ENCODE measurements at places on chromosomes 13 and 19.
A peak's percentile ranks its signal among the peaks of the same experiment; 100 is the strongest.

GRCh38 chr13:97266772-97267417 is 44.8 kb downstream of the MBNL2 start:
- DNase-seq = no peak

- DNase-seq = no peak
These were observed 172.7 kb downstream of the SLITRK1 start for GRCh38 chr13:83709426-83710132.

GRCh38 chr19:5141850-5142724 is 173.2 kb downstream of the KDM4B start:
- no peak for DNase-seq

DNA sequence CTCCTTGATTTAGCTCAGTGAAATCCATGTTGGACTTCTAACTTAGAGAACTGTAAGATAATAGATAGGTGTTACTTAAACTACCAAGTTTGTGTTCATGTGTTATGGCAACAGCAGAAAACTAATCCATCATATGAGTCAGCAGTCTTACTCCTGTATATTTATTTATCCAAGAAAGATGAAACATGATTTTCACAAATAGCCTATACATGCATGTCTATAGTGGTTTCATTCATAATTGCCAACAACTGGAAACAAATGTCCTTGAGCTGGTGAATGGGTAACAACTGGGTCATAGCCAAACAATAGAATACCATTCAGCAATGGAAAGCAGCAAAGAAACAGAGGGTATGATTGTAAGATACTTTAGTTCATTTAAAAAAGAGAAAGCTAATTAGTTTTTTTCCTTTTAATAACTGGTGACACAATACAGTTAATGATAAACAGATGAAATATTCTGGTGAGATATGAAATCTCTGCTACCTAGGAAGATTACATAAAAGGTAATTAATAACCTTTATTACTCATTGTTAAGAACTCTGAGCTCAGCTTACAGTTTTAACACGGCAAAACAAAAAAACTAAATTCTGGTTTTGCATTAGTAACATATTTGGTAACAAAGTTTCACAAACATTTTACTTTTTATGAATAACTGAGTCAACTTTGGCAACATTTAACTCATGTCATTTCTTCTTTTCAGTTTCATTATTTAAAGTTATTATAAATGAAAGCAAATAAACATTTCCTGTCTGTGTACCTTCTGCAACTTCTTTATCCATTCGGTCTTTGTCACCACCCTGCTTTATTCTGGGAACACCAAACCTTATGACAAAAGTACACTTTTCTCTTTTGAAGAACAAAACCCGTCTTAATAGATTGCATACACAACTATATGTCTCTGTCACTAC is 181.3 kb downstream of the LIG4 start:
- peak; percentile 90 for DNase-seq

DNA sequence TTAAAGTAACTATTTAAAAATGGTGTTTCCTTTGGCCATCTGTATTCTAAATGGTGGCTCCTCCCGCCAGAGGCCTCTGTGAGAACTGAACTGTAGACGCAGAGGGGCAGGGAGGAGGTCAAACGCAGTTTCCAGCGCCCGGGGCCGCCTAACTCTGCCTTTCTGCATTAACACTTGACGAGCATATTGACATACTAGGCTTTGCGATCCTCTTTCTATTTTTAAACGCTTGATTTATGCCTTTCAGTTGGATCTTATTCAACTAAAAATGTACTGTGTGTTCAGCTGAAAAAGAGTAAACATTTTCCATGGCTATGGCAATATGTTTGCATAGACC is 74.7 kb downstream of the SPACA7 start:
- DNase-seq = no peak

DNA sequence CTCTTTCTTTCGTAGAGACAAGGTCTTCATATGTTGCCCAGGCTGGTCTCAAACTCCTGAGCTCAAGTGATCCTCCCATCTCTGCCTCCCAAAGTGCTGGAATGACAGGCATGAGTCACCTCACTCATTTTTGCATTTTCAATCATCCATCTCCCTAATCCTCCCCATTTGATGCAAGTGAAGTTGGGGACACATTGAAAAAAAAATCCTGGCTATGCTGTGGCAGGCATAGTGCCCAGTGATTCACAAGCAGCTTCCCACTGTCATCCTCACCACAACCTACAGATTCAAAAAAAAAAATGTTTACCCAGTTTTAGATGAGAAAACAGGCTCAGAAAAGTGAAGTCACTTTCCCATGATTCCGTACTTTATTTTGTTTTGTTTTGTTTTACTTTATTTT is 44.7 kb upstream of the USP29 start:
- no peak for DNase-seq

DNA sequence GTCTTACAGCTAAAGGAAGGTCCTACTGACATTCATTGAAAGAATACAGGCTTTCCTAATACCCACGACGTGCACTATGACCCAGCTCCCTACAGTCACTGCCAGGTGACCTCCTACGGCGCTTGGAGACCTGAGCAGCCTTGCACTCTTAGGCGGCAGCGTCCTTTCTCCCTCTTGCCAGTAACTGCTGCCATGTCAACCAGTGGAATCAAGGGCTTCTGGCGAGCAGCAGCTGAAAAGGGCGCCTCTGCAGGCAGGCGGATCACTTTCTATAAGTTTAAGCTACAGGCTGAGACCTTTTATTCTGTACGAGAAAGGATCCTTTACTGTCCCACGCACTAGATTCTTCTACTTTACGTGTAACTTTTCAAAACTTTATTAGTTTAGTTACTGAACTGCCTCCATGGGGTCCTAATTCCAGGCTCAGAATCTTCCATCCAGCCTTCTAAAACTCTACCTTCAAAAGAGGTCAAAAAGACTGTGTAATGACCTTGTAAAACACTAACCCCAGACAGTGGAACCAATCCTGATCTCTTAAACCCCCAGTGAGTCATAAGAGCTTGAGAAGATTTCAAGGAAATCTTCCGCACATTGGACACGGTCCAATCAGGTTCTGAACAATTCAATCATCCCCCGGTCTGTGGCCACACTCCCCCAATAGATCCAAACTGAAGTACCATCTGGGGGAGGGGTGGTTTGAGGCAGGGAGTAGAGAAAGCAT is 1.9 kb downstream of the KCTD12 start:
- peak; percentile 62 for DNase-seq

GRCh38 chr19:18227781-18228271 is 1.6 kb upstream of the PDE4C start:
- DNase-seq = no peak

DNA sequence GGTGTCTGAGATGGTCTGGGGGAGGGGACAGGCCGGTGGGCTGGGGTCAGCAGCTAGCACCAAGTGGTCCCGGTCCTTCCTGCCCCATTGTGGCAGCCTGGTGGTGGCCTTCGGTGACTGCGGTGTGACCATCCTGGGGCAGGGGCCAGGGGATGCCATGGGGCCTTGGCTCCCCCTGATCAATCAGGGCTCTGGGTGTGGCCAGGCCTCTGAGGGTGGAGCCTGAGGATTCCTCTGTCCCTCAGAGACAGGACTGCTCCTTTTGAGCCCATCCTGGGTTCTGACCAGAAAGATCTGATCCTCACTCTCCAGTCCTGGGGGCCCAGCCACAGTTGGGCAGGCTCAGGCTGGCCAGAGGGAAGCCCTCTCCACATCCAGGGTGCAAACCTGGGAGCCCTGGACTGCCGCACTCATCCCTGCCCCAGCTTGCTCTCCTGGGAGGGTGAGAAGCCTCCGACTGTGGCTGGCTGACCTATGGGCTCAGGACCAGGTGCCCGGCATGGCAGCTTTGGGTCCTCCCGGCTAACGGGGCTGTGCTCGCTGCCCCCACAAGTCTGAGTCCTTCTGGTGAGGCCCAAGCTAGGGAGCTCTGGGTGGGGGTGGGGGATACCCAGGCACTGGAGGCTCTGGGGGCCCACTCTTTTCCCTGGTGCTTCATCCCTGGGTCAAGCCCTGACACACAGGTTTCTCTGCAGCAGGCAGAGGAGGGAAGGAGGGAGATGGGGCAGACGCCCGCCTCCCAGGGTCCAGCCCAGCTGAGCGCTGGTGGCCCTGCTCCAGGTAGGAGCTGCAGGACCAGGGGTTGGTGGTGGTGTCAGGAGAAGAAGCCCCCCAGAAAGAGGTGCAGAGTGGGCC is 59.5 kb downstream of the IER2 start:
- no peak for DNase-seq

DNA sequence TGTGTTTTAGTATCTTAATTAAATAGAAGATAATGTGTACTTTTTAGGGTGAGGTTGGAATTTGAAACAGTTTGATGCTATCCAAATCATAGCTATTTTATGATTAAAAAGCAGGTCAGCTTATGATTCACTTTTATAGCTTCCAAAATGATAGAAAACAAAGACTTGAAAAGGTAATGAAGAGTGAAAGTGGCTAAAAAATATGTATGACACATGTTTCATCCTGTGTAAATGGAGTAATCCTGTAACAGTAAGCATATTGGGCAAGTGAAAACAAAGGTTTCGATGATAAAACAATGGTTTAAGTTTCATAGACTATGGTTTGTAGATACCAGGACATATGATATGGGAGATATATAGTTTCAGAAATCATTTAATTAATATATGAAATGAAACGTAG is 456.2 kb downstream of the PCDH20 start:
- DNase-seq = no peak

DNA sequence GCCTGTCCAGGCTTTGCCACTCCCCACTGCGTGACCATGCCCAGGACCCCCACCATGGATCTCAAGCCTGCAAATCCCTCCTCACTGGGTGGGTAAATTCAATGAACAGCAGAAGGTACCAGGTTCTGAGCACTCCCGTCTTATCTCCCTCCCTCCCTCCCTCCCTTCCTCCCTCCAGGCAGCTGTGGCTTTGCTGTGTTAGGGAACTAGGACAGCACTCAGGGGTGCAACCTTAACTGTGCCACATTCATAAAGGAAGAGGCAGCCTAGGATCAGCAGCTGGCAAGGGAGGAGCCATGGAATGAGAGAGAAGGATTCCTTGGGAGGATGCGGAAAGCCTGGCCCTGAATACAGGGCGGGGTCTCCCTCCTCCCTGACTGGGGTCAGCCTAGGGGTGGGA is 5.6 kb downstream of the CEACAM4 start:
- DNase-seq = no peak

DNA sequence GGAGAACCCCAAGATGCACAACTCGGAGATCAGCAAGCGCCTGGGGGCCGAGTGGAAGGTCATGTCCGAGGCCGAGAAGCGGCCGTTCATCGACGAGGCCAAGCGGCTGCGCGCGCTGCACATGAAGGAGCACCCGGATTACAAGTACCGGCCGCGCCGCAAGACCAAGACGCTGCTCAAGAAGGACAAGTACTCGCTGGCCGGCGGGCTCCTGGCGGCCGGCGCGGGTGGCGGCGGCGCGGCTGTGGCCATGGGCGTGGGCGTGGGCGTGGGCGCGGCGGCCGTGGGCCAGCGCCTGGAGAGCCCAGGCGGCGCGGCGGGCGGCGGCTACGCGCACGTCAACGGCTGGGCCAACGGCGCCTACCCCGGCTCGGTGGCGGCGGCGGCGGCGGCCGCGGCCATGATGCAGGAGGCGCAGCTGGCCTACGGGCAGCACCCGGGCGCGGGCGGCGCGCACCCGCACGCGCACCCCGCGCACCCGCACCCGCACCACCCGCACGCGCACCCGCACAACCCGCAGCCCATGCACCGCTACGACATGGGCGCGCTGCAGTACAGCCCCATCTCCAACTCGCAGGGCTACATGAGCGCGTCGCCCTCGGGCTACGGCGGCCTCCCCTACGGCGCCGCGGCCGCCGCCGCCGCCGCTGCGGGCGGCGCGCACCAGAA is 1.1 kb downstream of the SOX1 start:
- DNase-seq = no peak

GRCh38 chr19:7652061-7652641 is 15.2 kb downstream of the STXBP2 start:
- peak; percentile 67 for DNase-seq

DNA sequence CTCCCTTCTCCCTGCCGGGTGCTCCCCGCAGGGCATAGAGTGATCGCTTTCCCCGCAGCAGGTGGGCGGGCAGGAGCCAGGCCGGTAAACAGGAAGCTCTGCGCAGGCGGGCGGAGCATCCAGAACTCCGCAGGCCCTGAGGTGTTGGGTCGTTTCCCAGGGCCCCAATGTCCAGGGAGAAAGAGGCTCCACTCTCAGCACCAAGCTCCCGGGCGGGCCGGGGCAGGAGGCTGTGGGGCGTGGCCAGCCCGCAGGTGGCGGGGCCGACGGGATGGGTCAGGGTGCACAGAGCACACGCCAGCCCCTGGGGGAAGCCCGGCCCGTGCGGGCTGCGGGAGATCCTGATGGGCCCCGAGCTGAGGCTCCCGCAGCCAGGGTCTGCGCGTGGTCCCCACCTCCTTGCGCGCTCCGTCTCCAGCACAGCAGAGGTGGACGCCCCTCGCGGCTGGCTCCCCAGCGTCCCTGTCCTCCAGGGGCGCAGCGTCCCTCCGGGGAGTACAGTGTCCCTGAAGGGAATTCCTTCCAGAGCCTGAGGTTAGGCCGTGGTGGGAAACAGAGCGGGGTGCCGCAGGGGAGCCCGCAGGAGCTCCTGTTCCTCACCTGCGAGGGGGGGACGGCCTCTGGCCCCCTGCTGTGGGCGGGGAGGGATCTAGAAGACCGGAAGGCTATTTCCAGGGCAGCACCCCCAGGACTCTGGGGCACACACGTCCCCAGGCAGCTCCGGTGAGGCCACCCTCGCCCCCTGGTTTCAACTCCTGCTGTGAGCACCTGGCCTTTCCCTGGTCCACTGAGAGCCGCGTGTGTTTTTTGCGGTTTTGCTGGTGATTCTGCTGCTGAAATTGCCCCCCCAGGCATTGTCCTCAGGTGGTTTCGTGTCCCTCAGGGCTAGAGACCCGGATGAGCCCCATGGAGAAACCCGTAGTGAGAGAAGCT is 12.2 kb downstream of the PIP5K1C start:
- DNase-seq = no peak

Measured in HT-29 (cell line).